Right forelimb (tissue), 1 donor: ENCODE measurements at places on chromosomes 16 and 17.

DNA sequence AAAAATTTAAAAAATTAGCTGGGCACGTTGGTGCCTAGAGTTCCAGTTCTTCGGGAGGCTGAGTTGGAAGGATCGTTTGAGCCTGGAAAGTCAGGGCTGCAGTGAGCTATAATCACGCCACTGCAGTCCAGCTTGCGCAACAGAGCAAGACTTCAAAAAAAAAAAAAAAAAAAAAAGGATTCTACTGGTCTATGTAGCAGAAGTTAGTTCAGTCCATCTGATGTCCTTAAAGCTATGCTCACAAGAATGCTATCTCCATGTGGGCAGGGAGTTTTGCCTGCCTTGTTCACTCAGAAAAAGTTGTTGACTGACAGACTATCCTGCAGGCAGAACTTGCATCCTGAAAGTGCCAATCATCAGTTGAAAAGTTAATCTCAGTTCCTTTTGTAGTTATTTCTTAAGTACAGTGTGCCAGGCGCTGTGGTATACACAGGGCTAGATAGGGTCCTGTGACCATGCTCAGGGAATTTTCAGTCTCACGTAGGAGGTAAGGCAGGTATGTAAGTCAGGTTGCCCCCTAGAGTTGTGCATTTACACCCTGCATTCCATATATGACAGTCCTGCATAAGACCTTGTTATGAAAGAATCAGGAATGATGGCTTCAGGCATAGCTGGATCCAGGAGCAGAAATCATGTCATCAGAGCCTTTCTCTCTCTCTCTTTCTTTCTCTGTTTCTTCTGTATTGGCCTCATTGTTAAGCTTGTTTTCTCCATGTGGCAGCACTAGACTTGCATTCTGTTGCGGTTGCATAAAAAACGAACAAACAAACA lies 7.6 kb downstream of the SYT17 start:
- DNase-seq = no peak

DNA sequence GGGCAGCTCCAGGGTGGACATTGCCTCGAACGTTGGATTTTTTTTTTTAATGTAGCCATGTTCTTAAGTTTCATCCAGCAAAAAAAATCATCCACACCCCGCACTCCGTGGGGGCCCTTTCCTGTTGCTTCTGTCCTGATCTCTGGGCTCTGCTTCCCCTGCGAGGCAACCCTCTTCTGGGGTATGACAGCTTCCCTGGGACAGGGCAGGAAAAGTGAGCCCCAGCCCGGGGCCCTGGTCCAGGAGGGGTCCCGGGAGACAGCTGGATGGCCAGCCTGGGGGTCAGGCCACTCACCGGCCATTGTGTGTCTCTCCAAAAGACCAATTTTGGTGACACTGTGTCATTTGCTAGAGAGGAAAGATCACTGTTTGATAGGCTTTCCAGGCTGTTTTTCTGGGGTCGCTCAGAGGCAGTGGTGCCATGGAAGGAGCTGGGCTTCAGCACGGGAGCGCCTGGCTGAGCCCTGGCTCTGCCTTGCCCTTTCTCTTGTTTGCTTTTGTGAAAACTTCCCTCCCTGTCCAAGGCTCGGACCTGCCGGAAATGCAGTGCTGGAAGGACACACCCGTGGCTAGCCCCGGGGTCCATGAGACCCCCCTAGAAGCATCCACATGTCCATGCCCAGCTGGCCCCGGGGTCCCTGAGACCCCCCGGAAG lies 41.0 kb upstream of the CHMP6 start:
- DNase-seq = no peak

DNA sequence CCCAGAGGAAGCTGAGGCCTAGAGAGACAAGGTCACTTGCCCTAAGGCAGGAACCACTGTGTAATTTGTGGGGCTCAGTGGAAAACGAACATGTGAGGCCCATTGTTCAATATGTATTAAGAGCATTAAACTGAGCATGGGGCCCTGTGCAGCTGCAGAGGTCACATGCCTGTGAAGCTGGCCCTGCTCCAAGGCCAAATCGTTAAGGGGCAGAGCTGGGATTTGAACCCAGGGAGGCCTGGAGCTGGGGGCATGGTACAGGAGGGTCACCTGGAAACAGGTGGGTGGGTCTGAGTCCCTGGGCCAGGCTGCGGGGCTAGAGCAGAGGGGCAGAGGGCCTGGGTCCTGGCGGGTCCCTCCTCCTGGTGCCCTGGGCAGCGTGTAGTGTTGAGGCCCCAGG lies 19.7 kb downstream of the C16orf74 start:
- no peak for DNase-seq

- no peak for DNase-seq
Measured at GRCh38 chr17:75950855-75951554, 10.2 kb upstream of the FBF1 start.

- DNase-seq = no peak
Measured at GRCh38 chr16:4613636-4614570, 785 bp downstream of the UBALD1 start.

- DNase-seq = no peak
Measured at GRCh38 chr16:84780544-84781376, 39.0 kb upstream of the CRISPLD2 start.

GRCh38 chr17:46943501-46944393 lies 20.8 kb downstream of the GOSR2 start:
- peak; percentile 60 for DNase-seq

DNA sequence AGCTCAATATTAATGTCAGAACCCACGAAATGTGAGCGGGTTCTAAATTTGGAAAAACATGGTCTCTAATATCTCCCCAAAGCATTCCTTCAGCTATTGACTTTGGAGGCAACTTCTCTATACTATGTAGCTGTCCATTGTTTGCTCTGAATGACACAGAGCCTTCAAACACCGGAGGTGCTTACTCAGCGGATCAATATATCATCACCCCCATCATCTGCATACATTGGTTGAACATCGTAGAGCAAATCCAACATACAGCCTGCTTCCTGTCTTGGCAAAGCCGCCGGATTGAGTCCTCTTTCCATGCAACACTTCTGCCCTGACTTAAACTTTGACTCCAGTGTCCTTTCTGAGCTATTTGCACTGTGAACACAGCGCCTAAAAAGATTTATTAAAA lies 61.3 kb downstream of the C17orf67 start:
- DNase-seq = no peak

GRCh38 chr16:21646721-21647561 lies 5.5 kb downstream of the IGSF6 start:
- no peak for DNase-seq

- DNase-seq = no peak
Measured at GRCh38 chr17:40958086-40958953, 8.4 kb downstream of the KRT39 start.

GRCh38 chr16:83200005-83200779 lies 573.4 kb downstream of the CDH13 start:
- DNase-seq = no peak

GRCh38 chr16:48430890-48431289 lies 45.7 kb upstream of the SIAH1 start:
- DNase-seq = no peak

DNA sequence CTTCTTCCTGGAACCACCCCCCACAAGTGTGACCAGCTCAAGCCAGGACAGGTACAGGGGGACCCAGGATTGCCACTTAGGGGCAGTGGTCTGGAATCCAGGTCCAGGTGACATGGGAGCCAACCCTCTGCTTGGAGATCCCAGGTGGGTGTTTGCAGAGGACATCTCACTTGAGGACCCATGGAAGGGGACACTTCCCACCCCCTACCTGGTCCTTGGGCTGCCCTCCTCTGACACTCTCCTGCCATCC lies 145.5 kb downstream of the SEC14L1 start:
- DNase-seq = no peak

- DNase-seq = no peak
Measured at GRCh38 chr16:86880316-86881117, 302.2 kb downstream of the FOXL1 start.

DNA sequence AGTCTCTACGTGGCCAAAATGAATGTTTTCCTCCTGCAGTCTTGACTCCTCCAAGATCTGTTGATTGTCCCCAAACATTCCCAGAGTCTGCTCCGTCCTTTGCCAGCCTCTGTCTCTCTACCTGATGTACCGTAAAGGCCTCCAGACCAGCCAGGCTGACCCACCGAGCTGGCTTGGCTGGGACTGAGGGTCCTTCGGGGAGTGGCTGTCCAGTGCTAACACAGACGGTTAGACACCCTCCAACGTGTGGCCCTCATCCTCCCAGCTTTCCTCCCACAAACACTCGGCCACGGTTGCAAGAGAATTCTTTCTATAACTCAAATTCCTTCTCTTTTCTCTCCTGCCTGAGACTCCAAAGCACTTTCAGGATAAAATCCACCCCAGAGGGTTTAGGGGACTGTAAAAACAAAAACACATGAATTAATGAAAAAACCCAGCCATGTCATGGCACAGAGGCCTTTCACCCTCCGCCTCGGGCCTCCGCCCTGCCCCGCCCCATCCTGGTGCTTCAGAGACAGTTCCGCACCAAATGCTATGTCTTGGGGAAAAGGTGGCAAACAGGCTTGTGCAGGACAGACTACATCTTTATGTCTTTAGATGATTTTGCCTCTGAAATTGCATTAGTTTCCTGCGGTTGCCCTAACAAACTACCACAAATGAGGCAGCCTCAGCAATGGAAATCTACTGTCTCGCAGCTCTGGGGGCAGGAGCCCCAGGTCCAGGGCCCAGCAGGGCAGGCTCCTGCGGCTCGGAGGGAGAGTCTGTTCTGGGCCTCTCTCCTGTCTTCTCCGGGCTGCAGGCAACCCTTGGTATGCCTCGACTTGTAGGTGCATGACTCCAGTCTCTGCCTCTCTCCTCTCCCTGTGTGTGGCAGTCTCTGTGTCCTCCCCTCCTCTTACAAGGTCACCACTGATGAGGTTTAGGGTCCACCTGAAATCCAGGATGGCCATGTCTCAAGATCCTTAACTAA lies 72.5 kb upstream of the CBX4 start:
- DNase-seq = no peak

DNA sequence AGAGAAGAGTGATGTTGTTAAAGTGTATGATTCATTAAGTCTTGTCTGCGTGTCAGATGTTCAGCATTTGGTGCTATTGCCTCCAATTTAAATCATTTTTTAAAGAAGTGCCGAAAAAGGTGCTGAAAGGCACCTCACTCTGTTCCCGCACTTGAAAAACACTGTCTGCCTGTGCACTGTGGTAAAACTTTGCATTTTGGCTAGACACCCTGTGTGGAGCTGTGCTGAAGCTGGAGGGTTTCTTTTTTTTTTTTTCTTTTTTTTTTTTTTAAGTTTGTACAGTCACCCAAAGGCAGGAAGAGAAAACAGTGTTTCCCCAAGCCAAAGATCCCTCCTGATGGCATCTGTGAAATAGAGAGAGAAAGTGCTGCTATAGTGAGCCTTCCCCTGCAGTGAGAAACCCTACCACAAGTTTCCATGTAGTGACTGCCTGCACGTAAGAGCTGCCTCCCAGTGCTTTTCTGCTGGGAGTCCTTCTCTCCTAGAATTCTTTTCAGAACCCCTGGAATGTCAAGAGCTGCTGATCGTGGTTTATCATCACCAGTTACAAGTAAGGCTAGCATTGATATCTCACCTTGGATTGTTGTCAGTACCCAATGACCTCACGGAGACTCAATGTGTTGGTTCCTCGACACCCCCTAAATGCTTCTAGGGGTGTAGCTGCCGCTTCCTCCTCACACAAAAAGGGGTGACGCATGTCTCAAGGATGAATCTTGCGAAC lies 116.0 kb upstream of the SOX9 start:
- DNase-seq = no peak

DNA sequence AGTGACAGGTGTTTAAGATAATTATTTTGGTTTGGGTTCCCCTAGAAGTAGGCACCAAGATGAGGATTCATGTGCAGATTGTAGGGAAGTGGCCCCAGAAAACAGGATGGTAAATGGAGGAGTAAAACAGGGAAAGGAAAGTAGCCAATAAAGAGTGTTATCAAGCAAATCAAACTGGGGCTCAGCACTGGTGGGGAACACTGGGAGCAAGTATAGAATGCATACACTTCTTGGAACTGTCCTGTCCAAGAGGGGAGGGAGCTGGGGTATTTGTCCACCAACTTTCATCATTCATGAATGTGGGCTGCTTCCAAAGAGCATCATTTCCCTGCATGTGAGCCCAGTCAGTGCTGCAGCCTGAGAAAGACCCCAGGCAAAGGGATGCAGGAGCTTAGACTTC lies 215.7 kb upstream of the IRX5 start:
- DNase-seq = no peak
